Stimulated activated CD8-positive, alpha-beta memory T cell treated with anti-CD3 and anti-CD28 coated beads, Interleukin-7, amount 100 ng/mL, for 48 hours (primary cell): ENCODE measurements at places on chromosomes 5 and 9.

GRCh38 chr9:33103501-33104281 lies 27.2 kb upstream of the SMU1 start:
- DNase-seq = no peak

- no peak for DNase-seq
Measured at GRCh38 chr5:124705577-124705976, 40.9 kb downstream of the ZNF608 start.

GRCh38 chr5:169511708-169512107 lies 71.9 kb upstream of the SPDL1 start:
- DNase-seq = no peak

GRCh38 chr9:129696944-129697655 lies 31.7 kb downstream of the PRRX2 start:
- DNase-seq = no peak

- no peak for DNase-seq
Measured at GRCh38 chr9:105038051-105038450, 110.1 kb upstream of the ABCA1 start.

GRCh38 chr5:140223567-140223966 lies 48.6 kb downstream of the CYSTM1 start:
- DNase-seq = no peak

DNA sequence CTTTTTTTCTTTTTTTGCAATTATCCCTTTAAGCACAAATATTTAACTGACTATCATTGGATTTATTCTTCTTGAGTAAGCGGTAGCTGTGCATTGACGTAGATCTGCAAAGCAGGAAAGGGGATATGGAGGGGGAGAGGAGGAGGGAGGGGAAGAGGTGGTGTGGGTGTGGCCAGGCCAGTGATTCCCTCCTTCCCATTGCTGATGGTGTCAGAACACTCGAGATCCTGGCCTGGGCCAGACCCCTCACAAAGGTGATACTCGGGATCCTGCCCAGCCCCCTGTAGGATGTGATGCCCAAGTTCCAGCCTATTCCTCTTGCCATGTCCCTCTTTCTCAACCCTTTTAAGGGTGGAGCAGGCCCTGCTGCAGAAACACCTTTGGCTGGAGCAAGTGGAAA lies 9.9 kb downstream of the SLC36A3 start:
- no peak for DNase-seq

GRCh38 chr9:89107406-89107805 lies 71.2 kb downstream of the SHC3 start:
- DNase-seq = no peak

GRCh38 chr5:32074401-32074800 lies 99.7 kb downstream of the GOLPH3 start:
- DNase-seq = no peak

GRCh38 chr9:135937521-135938489 lies 23.4 kb downstream of the UBAC1 start:
- no peak for DNase-seq

- DNase-seq = no peak
Measured at GRCh38 chr5:159157552-159157951, 51.8 kb downstream of the RNF145 start.

GRCh38 chr5:94040591-94041148 lies 299.3 kb upstream of the POU5F2 start:
- no peak for DNase-seq

GRCh38 chr5:16245249-16245648 lies 65.7 kb upstream of the MARCHF11 start:
- DNase-seq = no peak

DNA sequence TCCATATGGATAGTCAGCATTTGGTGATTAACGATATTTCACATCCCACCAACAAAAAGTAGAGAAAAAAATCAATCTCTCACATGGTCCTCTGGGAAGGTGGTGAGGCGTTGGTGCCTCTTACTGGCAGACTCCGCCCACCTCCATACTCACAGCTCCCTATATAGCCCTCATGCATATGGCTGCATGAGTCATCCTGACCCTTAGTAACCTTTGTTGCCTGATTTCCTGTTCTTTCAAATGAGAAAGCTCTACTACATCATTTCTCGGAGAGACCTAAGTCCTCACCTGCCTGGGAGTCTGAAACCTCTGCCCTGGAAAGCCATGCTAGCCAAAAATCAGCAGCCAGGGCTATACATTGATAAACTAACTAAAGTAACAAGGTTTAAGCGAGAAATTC lies 33.3 kb upstream of the ABCA1 start:
- DNase-seq = peak; percentile 26

GRCh38 chr5:53537711-53538110 lies 22.7 kb upstream of the NDUFS4 start:
- DNase-seq = no peak

GRCh38 chr9:34600908-34601307 lies 11.0 kb downstream of the RPP25L start:
- DNase-seq = no peak

GRCh38 chr5:73376618-73377170 lies 71.9 kb downstream of the FOXD1 start:
- no peak for DNase-seq

DNA sequence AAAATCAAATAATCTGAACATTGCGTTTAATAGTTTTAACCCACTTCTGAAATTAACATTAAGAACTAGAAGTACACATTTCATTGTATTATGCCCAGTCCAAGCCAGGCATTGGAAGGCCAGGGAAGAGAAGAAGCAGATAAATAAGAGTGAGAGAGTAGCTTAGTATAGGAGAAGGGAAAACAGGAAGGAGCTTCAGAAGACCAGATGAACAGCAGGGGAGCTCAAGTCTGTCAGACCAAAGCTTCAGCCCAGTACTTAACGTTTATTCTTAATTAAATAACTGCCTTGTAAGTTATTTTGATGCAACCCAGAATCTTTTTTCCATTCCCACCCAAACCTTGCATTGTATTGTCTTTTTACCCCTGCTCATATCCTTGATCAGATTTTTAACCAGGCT lies 11.5 kb upstream of the FAM120AOS start:
- DNase-seq = no peak

DNA sequence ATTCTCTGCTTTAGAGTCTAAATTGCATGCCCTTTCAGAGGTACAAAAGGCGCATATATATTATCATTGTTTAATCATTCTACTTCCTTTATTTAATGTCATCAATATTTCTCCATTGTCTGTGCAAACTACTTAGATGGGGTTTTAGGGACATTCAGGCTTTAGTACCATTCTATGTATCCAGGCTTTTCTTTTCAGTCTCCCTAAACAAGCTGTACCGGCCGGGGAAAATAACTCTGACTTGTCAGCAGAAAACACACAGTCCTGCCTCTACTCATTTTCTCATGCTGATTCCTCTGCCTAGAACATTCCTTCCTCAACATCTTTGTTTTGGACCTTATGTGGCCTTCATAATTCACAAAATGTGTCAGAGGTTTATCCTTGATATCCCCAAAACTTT lies 392.1 kb upstream of the DAB2 start:
- no peak for DNase-seq

DNA sequence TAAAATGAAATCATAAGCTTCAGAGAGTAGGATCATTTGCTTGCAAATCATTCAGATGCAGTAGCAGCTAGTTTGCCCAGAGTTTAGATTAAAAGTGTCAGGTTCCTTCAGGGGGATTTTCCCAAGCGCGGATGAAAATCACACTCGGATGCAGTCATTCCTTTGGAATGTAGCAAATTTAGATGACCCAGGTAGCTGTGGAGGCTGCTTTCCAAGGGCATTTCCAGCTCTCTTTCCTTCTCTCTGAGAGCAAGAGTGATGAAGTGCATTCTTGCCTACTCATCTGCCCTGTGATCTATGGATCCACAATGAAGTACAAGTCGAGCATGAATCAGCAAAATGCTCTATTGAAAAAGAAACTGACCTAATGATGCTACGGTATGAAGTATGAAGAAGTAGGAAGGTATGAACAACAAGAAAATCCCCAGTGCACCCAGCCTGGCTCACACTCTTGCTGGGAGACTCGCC lies 200.2 kb downstream of the PLK2 start:
- no peak for DNase-seq

DNA sequence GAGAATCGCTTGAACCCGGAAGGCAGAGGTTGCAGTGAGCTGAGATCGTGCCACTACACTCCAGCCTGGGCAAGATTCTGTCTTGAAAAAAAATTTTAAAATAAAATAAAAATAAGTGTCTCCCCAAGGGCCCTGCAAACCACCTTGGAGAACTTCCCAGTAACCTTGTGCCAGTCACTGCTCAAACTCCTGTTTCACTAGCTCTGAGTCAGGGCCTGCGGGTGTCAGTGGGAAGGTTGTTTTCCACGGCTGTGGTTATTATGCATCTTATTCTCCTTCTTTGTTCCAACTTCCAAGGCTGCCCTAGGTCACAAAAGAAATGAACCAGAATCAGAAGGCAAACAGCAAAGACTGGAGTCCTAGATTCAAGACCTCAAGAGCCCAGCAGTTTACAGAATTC lies 246.7 kb downstream of the ADAMTSL1 start:
- DNase-seq = no peak

GRCh38 chr5:179858241-179858585 lies 404 bp downstream of the MRNIP start:
- DNase-seq = no peak

GRCh38 chr5:14588145-14588544 lies 6.6 kb downstream of the OTULINL start:
- no peak for DNase-seq

GRCh38 chr5:72722792-72723452 lies 93.5 kb upstream of the TNPO1 start:
- no peak for DNase-seq

GRCh38 chr9:68742333-68742730 lies 37.3 kb downstream of the PIP5K1B start:
- DNase-seq = no peak

GRCh38 chr5:172712610-172713009 lies 58.4 kb downstream of the DUSP1 start:
- DNase-seq = no peak

DNA sequence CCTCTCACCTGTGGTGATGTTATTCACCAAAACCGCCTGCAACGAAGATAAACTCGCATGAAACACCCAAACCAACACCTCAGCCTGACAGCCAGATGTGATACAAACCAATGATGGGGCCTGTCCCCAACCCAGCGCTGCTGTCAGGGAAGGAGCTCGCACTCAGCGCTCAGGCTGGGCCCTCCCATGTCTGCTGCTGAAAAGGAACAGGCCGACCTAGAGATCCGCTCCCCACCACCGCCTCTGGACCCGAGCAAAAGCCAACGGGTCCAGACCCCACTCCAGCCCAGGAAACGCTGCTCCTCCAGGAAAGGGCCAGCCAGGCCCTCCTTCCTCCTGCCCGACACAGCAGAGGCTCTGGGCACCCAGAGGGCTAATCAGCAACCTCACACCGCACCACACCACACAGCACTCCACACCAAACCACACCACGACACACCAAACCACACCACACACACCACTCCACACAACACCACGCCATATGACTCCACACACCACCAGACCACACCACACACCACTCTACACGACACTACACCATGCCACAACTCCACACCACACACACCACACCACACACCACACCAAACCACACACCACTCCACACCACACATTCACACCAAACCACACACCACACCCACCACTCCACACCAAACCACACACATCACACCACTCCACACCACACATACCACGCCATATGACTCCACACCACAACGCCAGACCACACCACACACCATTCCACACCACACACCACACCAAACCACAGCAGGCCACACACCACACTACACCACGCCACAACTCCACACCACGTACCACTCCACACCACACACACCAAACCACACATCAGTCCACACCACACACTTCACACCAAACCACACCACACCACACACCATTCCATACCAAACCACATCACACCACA lies 46.5 kb downstream of the GOLM1 start:
- DNase-seq = no peak

DNA sequence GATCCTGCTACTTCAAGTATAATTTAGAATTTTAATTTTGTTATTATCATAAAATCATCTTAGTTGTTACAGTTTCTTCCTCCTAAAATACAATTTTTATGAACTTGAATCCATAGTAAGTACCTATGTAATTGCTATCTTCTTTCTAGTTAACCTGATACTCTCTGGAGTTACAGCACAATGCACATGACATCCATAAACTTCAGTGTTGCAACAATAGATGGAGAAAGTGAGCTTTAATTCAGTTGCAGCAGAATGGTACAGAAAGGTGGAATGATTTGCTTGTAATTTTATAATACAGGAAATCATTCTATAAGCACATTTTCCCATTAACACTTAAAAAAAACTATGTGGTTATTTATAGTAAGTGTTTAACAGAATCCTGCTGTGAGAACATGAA lies 372.0 kb downstream of the CDH9 start:
- DNase-seq = no peak

- no peak for DNase-seq
Measured at GRCh38 chr5:133415506-133415905, 196.8 kb downstream of the FSTL4 start.

DNA sequence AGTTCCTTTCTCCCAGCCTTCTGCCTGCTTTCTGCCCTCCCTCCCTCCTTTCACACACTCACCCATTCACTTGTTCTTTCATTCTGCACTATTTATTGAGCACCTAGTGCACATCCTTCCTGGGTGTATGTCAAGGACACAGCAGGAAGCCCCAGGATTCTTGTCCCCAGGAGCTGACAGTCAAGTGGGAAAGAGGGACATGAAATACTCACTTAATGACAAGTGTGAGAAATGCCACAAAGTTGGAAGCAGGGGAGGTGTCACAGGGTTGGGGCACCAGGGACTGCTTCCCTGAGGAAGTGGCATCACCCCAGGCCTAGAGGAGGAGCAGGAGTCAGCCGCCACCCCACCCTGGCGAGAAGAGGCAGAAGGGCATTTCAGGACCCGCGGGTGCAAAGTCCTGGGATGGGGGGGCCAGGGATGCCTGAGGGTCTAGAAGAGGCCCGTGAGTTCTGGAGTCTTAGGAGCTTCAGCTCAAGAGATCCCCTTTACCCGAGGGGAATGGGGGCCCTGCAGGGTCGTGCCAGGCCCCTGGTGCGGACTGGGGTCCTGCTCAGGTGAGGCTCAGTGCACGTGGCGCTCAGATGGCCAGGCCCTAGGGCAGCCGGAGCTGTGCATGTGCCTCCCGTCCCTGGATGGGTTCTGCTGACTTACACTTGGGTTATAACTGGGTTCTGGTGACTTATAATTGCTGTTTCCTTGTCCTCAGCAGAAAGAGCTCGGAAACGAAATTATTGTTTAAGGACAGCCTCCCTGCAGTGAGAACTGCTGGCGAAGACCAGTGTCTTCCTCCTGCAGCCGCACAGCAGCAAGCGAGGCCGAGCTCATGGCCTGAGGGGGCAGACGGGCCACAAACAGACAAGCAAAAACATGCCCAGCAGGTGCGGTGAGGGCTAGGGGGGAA lies 16.9 kb upstream of the LAMC3 start:
- no peak for DNase-seq

- DNase-seq = no peak
Measured at GRCh38 chr5:150101023-150101422, 14.7 kb upstream of the CSF1R start.

DNA sequence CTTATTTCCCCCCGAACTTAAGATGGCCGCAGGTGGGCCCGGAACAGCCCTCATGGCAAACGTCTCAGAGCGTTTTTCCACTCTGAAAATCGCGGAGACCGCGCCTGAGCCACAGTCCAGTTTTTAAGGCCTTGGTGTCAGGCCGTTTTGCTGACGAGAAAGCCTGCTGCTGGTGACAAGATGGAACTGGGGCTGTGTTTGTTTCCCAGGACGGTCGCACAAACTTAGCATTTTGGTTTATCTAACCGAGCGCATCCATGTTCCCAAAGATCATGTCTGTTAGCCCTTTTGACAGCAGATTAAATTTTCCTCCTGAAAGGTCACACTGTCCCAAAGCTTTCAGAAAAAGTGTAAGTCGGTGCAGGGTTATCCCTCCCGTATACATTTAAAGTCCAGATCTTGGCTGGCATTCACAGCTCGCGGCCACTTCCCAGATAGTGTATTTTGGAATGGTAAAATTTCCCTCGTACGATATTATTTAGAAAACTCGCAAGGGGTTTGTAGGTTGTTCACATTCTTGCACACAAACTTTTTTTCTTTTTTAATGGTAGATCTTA lies 812 bp downstream of the SREK1 start:
- no peak for DNase-seq
